ENCODE measurements at places on chromosomes 2 and 18. TPM values are rescaled to one million over a fixed set of nuclear protein-coding genes. Genes with fewer than 3 reads are reported as not detected.
A peak's percentile ranks its signal among the peaks of the same experiment; 100 is the strongest.

Gene UGT1A5
- not detected for total RNA-seq

DNA sequence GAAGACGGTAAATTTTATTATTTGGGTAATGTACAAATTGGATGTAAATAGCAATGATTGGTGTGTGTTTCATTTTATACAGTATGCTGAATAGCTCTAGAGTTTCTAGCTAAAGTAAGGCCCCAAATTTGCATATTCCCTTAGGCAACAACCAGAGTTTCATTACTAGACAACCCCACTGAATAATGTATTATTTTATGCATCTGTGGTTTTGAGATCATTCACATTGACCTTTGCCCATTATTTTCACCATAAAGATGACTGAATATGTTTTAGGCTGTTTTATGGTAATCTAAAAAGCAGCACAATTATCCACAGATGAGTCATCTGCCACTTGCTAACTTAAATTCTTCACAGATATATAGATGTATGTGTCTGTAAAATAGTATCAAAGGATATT, 44.5 kb upstream of the C2orf74 start:
- H3K36me3 ChIP-seq: no peaks in the 10 kb centered on the region
- no peaks in the 10 kb centered on the region for H3K4me1 ChIP-seq
- no peak overlapping the region for H3K27ac ChIP-seq
- no peak for DNase-seq
- no peak overlapping the region for H3K4me3 ChIP-seq

Gene SCN7A
- total RNA-seq: 1.1 TPM

Gene CPS1
- total RNA-seq: 2.6 TPM

DNA sequence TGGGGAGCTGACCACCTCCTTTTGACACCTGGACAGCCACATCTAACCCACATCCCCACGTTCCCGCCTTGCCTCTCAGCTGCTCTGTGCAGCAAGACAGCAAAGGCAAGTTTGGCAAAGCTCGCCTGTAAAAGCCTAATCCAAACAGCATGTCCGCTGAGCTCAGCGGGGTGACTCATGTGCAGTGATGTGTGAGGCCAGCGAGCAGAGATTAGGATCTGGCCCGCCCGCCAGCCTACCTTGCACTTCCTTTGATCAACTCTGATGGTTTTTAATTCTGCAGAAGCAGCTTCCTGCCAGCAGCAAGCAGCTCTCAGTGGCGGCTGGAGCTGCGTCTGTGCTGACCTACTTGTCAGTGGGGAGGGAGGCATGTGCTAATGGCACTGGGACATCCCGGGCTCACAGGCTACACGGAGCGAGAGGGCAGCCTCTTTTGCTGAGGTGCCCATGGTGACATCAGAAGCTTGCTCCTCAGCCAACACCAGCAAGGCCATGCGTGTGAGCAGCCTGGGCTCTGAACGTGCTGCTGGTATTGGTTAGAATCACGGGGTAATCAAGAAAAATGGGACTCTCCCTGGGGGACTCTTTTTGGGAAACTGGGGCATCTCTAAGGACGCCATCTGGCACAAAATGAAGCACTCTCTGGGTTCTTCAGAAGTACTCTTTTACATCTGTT, 36.0 kb upstream of the EML4 start:
- DNase-seq: peak; percentile 95
- H3K27ac ChIP-seq: peak overlapping the region; percentile 86

Gene TTR
- not detected for total RNA-seq

DNA sequence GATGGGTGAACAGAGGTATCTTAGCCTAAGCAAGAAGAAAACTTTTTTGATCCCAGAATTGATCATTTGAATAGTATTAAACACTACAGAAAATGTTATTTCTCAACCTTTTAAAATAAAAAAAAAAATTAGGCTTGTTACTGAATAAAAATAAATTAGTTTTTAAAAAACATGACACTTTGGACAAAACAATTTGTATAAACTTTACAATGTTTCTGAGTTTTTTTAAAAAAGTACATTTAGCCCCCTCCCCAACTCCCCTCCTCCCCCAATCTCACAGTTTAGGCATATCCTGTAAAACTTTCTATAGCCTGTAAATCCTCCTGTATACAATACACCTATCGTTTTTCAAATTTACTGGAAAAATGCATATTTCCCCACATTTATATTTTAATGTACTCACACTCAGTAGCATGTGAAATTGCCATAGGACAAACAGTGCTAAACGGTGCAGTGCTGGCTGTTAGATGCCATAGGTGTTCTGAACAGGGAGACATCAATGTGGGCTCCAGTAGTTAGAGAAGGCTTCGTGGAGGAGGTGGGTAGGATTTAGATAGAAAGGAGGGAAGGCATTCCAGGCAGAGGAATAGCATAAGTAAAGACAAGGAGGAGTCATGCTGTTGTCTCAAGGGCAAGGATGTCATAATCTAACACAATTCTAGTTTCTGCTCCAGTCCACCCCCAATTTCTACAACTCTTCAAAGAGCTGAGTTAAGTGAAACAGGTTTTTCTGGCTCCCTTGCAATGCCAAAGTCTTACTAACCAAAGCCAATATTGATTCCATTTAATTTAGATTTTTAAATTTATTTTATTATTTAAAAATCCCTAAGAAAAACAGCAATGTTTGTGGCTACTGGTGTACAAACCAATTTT, 50.9 kb downstream of the SP3 start:
- no peak overlapping the region for H3K27ac ChIP-seq
- no peaks in the 10 kb centered on the region for H3K4me1 ChIP-seq
- H3K36me3 ChIP-seq: peaks cover 96% of the 10 kb centered on the region
- H3K27me3 ChIP-seq: no peaks in the 10 kb centered on the region

GRCh38 chr2:56314796-56315195, 131.0 kb downstream of the CCDC85A start:
- no peaks in the 10 kb centered on the region for H3K4me1 ChIP-seq
- H3K36me3 ChIP-seq: no peaks in the 10 kb centered on the region
- no peak overlapping the region for H3K4me3 ChIP-seq
- no peak overlapping the region for H3K27ac ChIP-seq
- no peaks in the 10 kb centered on the region for H3K27me3 ChIP-seq

GRCh38 chr2:100142393-100142792, at the start of gene AFF3:
Gene AFF3, minus strand, starts transcription at chr2:100142590. Its CDS starts 38,136 bp downstream, at chr2:100104454.
- no peaks in the 10 kb centered on the region for H3K27me3 ChIP-seq
- peak; percentile 87 for DNase-seq
- H3K36me3 ChIP-seq: peaks cover 5% of the 10 kb centered on the region

DNA sequence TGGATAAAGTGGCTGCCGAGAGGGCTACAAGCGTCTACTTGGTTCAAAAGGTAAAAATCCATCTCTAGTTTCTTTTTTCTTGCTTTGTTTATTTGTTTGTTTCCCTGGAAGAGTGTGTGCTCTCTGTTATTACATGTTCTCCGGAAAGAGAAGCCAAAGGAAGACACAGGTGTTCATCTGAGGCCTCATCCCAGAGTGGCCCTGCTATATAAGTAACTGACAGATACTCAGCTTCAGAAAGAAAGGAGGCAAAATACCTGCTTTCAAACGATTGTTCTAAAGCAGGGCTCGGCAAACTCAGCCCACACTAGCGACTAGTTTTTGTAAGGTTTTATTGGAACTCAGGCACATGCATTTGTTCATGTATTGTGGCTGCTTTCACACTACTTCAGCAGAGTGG, 140.0 kb upstream of the ALPP start:
- no peaks in the 10 kb centered on the region for H3K4me1 ChIP-seq
- H3K4me3 ChIP-seq: no peak overlapping the region
- no peaks in the 10 kb centered on the region for H3K27me3 ChIP-seq
- DNase-seq: no peak
- peaks cover 12% of the 10 kb centered on the region for H3K36me3 ChIP-seq

- H3K4me3 ChIP-seq: no peak overlapping the region
- no peaks in the 10 kb centered on the region for H3K27me3 ChIP-seq
- no peak overlapping the region for H3K27ac ChIP-seq
- peaks cover 32% of the 10 kb centered on the region for H3K36me3 ChIP-seq
Observed at GRCh38 chr2:30239308-30239985, 8.1 kb downstream of the LBH start.

- DNase-seq: no peak
- no peaks in the 10 kb centered on the region for H3K36me3 ChIP-seq
- no peak overlapping the region for H3K27ac ChIP-seq
- H3K27me3 ChIP-seq: no peaks in the 10 kb centered on the region
- no peaks in the 10 kb centered on the region for H3K4me1 ChIP-seq
Observed at GRCh38 chr2:11014026-11014425, 102.3 kb downstream of the KCNF1 start.

- H3K27ac ChIP-seq: no peak overlapping the region
- no peaks in the 10 kb centered on the region for H3K27me3 ChIP-seq
- no peaks in the 10 kb centered on the region for H3K4me1 ChIP-seq
- no peak overlapping the region for H3K4me3 ChIP-seq
- no peak for DNase-seq
- H3K36me3 ChIP-seq: no peaks in the 10 kb centered on the region
Observed at GRCh38 chr18:29012883-29013465, 836.0 kb upstream of the CDH2 start.

DNA sequence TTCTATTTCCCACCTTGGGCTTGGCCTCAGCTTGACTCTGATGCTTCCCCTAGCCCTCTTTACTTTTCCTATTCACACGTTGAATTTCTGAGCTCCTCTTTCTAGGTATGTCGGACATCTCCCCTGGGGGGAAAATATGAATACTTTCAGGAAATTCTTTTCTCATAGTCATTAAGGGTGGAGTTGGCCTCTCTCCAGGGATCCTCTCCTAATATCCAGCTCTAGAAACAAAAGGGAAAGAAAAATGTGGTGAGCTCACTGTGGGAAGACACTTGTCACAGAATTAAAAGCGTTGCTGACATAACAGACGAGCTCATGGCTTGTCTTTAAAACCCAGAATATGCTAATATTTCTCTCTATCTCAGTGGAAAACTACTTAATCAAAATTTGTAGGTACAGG, 132.7 kb upstream of the MEX3C start:
- H3K4me3 ChIP-seq: no peak overlapping the region
- no peaks in the 10 kb centered on the region for H3K27me3 ChIP-seq
- H3K27ac ChIP-seq: no peak overlapping the region
- DNase-seq: no peak
- H3K36me3 ChIP-seq: no peaks in the 10 kb centered on the region

GRCh38 chr2:182862091-182862490, 4.3 kb downstream of the FRZB start:
- H3K27ac ChIP-seq: no peak overlapping the region
- H3K36me3 ChIP-seq: no peaks in the 10 kb centered on the region
- H3K4me1 ChIP-seq: peaks cover 3% of the 10 kb centered on the region
- no peak overlapping the region for H3K4me3 ChIP-seq
- peaks cover 10% of the 10 kb centered on the region for H3K27me3 ChIP-seq

DNA sequence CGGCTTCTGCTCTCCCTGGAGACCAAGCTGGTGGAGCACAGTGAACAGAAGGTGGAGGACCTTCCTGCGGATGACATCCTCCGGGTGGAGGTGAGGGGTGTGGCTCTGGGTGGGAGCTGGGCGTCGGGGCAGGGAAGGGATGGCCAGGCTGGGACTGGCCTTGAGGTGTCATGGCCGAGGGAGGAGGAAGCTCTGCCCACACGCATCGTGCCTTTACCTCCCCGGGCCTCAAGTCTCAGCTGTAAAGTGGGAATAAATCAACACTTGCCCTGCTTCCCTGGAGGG, 98.2 kb downstream of the DYSF start:
- no peaks in the 10 kb centered on the region for H3K27me3 ChIP-seq
- no peak overlapping the region for H3K4me3 ChIP-seq
- H3K27ac ChIP-seq: no peak overlapping the region
- no peaks in the 10 kb centered on the region for H3K4me1 ChIP-seq

Gene NEURL3
- 0.49 TPM for total RNA-seq

GRCh38 chr18:45755934-45756333, 32.0 kb downstream of the SLC14A1 start:
- H3K4me3 ChIP-seq: no peak overlapping the region
- no peaks in the 10 kb centered on the region for H3K36me3 ChIP-seq
- no peak for DNase-seq
- H3K27me3 ChIP-seq: no peaks in the 10 kb centered on the region
- H3K27ac ChIP-seq: no peak overlapping the region
- peaks cover 4% of the 10 kb centered on the region for H3K4me1 ChIP-seq

- no peak overlapping the region for H3K27ac ChIP-seq
- no peaks in the 10 kb centered on the region for H3K36me3 ChIP-seq
- no peaks in the 10 kb centered on the region for H3K4me1 ChIP-seq
- no peaks in the 10 kb centered on the region for H3K27me3 ChIP-seq
- H3K4me3 ChIP-seq: no peak overlapping the region
Observed at GRCh38 chr2:108946442-108946841, 42.6 kb downstream of the EDAR start.

- no peak overlapping the region for H3K27ac ChIP-seq
- peak; percentile 32 for DNase-seq
- H3K4me3 ChIP-seq: no peak overlapping the region
- peaks cover 7% of the 10 kb centered on the region for H3K27me3 ChIP-seq
- no peaks in the 10 kb centered on the region for H3K4me1 ChIP-seq
Observed at GRCh38 chr2:130806370-130806769, 30.3 kb upstream of the ARHGEF4 start.

DNA sequence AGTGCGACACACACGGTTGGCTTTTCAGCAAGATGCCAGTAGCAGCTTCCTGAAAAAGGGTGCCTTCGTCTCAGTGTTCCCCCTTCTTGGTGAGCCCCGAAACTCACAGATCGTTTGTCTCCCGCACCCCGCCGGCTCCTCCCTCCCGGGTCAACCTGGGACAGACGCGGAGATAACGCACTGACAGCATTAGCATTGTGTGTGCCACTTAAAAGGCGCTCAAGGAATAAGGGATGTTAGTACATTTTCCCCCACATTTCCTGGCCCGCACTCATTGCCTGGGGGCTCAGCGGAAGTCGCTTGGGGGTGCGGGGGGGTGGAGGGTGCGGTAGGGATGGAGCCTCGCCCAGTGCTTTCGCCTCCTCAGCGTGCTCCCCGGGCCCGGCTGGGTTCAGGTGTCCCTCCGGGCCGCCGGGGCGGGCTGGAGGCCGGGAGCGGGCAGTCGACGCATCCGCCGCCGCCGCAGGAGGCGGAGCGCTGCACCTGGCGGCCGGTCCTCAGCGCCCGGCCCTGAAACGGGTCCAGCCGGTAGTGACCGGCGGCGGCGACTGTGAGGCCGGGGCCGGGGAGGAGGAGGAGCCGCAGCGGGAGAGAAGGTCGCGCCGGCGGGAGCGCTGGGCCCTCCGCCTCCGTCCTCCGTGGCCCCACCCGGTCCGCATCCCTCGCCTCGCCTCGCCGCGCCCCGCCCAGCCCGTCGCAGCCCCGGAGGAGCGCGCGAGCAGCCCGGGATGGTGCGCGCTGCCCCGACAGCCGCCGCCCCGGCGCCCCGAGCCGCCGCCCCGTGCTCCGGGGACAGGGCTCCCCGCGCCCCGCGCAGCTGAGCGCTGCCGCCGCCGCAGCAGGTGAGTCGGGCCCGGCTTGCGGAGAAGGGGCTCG, at the start of gene MFSD6:
Gene MFSD6 (plus strand): TSS at position 694 of the 876 bp plus-strand sequence. CDS start 27,675 bp downstream, outside the sequence.
- peaks cover 6% of the 10 kb centered on the region for H3K27me3 ChIP-seq
- peak; percentile 93 for DNase-seq
- peak within 1 kb of the TSS; percentile 82 for H3K4me3 ChIP-seq
- peaks cover 8% of the 10 kb centered on the region for H3K4me1 ChIP-seq
- peak within 1 kb of the TSS; percentile 96 for H3K27ac ChIP-seq

Gene PAX3
- total RNA-seq: not detected

- H3K4me1 ChIP-seq: no peaks in the 10 kb centered on the region
- DNase-seq: no peak
- no peak overlapping the region for H3K4me3 ChIP-seq
- no peaks in the 10 kb centered on the region for H3K27me3 ChIP-seq
- H3K36me3 ChIP-seq: no peaks in the 10 kb centered on the region
- H3K27ac ChIP-seq: no peak overlapping the region
Observed at GRCh38 chr2:201680743-201681142, 17.7 kb downstream of the MPP4 start.
